ENCODE measurements at places on chromosomes 2 and 18.
A peak's percentile ranks its signal among the peaks of the same experiment; 100 is the strongest.

GRCh38 chr2:205972113-205972512 lies 113.9 kb downstream of the INO80D start:
- DNase-seq: no peak

DNA sequence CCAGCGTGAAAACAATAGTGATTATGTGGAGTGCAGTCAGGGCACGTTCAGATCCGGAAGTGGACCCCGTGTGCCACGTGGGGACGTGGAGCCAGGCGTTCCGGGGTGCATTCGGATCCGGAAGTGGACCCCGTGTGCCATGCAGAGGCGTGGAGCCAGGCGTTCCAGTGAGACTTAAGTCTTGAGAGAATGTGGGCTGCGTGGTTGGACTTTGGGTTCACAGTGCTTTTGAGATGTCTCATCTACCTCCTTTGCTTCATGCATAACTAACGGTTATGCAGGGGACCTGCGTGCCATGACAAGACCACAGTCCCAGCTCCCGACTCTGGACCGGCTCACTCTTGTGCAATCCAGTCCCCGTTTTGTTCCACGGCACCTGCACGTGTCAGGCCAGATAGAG lies 28.8 kb downstream of the CTDP1 start:
- DNase-seq: no peak

- no peak for DNase-seq
Measured at GRCh38 chr18:3667255-3668137, 217.5 kb downstream of the TGIF1 start.

- no peak for DNase-seq
Measured at GRCh38 chr2:188414411-188414810, 122.7 kb downstream of the GULP1 start.

DNA sequence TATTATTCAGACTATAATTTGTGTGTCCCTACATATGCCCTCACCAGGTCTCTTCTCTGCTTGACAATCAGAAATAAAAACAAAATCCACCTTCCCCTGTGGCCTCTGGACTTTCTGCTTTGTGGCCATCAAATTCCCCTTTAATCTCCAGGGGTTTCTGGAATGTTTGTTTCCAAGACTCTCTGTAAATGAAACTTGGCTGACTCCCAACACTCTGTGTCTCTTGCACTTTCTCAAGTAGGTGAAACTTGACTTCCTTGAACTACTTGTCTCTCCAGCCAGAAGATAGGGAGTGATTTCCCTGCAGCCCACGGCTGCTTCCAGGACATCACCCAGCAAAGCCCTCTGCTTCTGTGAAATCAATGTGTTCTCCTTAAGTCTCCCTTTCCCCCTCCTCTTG lies 54.1 kb upstream of the AQP4 start:
- no peak for DNase-seq

DNA sequence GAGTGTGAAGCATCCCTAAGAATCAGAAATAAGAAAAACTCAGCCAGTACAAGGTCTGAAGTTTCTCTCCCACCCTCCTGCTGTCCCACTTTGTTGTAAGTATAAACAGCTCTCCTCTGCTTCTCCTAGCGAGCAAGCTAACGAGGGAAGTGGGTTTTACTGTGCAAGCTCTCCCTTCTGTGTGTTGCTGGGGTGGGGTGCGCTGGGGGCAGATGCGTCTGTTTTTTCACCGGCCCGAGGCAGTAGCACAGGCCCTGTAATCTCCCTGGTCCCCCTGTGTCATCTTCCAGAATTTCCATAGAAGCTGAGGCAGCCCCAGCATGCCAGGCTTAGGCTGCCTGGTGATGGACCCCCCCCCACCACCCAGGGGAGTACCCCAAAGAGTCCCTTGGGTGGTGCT lies 9.4 kb upstream of the CXCR4 start:
- no peak for DNase-seq

GRCh38 chr2:127431408-127432023 lies 13.3 kb downstream of the PROC start:
- no peak for DNase-seq

DNA sequence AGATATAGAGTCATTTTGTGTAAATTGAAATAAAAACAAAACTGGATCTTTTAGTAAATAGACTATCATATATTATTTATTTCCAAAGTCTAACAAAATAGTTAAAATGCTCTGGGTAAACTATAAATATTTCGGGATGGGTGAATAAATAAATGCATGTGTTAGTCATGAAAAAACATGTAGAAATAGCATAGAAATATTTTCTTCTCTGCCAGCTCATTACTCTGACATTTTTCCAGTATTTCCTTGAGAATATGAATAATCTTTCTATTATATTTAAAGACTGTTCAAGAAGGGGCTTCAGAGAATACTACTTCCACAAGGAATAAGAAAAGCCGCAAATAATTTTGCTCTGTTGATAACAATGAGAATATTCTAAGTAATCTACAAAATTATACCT lies 880.4 kb downstream of the TRIB2 start:
- no peak for DNase-seq

- no peak for DNase-seq
Measured at GRCh38 chr2:190443778-190444481, 35.8 kb downstream of the MFSD6 start.

GRCh38 chr2:205505371-205505770 lies 176.9 kb upstream of the NRP2 start:
- no peak for DNase-seq

GRCh38 chr2:127573771-127574170 lies 38.3 kb downstream of the MYO7B start:
- DNase-seq: no peak

GRCh38 chr18:61336766-61337165 lies 3.5 kb downstream of the CDH20 start:
- no peak for DNase-seq

GRCh38 chr2:45964223-45964841 lies 312.9 kb downstream of the PRKCE start:
- DNase-seq: peak; percentile 43

DNA sequence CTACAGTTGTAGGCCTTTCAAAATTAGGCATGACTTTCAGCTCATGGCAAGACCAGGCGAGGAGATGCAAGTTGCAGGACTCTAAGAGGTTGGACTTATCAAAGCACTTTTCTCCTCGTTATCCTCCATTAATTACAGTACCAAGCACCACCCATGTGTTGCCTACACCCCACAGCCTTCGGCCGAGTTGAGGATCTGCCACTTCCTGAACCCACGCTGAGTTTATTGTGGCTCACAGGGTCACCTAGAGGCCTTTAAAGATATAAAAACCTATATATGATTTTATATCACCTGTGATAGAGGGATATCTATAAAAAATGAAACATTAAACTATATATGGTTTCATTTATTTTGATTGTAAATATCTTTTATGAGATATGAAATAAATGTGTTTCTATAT lies 2.6 kb downstream of the UGT1A10 start:
- DNase-seq: peak; percentile 10

DNA sequence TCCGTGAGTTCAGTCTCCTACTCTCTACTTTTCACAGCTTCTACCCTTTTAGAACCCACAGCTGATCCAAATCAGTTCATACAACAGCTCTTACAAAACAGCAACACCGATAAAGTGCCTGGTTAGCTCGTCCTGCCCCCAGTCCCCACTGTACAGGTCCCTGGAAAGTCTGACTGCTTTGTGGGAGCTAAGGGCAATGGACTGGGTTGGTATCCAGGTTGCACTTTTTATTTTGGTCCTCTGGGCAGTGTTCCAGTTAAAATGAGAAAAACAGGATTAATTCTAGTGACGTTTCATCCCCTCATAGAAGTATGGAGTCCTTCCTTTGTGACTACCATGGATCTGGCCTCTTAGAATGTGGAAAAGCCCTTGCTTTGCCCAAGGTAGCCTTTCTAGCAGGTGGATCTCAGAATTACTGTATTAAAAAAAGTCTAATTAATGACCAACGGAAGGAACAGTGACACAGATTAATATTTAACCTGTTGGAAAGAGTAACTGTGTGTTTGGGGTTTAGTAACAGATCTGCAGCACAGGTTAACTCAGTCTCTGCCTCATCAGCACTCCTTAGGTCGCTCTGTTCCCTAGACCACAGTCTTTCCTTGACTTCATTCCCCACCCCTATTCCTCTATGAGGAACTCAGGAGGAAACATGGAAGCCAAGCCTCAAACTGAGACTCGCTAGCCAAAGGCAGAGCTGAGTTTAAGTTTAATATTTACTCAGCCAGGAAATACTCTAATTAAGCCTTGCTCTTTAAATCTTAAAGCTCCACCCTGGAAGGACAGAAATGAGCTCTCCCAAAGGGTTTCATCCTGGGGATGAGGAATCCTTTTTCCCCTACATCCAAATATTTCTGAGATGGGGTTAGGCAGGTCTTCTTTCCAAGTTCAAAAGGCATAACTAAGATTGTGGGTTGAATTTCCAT lies 52.8 kb upstream of the ITGA6 start:
- no peak for DNase-seq
